ENCODE measurements at places on chromosomes 1 and 21. TPM values are rescaled to one million over a fixed set of nuclear protein-coding genes. Genes with fewer than 3 reads are reported as not detected.

- no peak for DNase-seq
These were observed 15.5 kb upstream of the POGZ start for GRCh38 chr1:151474745-151475144.

GRCh38 chr1:18907917-18908845 lies 5.8 kb upstream of the ALDH4A1 start:
- DNase-seq, result no peak

DNA sequence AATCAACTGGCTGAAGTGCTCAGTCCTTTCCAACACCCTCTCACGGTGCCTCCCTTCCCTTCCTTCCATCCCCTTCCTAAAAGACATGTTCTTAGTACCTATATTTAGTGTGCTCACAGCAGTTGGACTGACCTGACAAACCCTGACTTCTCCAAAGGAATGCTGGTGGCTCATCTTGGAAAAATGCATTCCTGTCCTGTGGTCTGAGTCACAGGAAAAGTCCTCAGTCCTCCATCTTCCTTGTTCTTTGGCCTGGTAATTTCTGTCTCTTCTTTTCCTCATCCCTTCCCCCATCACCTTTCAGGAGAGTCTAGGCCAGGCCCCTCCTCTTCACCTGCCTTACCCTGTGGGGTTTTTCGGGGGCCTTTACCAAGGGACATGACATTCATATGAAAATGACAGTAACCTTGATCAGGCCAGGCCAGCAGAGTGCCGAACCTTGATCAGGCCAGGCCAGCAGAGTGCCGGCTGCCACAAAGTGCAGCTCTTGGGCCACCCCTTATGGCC lies 7.2 kb downstream of the ATP1B1 start:
- DNase-seq, result no peak

DNA sequence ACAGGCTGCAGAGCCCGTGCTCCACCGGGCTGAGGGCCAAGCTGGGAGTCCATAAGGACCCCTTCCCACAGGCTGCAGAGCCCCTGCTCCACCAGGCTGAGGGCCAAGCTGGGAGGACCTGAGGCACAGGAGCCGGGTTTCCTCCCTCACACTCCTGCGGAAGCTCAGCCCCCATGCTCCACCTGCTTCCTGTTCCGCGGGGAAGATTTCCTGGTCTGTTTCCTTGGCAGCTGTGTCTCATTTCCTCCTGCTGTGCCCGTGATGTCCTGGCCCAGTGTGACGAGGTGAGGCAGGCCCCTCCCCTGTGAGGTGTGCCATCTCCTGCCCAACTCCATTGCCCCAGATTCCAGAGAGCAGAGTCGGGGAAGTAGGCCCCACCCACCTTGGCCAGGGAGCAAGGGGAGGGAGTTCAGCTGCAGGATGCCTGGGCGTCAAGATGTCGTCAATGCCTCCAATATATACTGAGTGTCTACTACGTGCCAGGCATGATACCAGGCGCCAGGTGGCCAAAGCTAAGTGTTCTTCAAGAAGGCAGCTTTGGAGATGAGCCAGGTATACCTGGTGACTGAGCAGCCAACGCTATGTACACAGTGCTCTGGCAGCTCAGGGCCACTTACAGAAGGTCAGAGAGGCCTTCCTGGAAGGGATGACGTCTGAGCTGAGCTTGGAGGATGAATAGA lies 58.8 kb downstream of the NAV1 start:
- DNase-seq, result no peak

GRCh38 chr1:248736977-248737376 lies 18.6 kb downstream of the LYPD8 start:
- DNase-seq, result no peak

- DNase-seq, result no peak
These were observed 244.8 kb upstream of the RGS18 start for GRCh38 chr1:191913260-191913977.

GRCh38 chr1:91572044-91572443 lies 71.4 kb downstream of the CDC7 start:
- DNase-seq, result no peak

- peak; percentile 93 for DNase-seq
These were observed 12.4 kb upstream of the SLC19A1 start for GRCh38 chr21:45554477-45555175.

DNA sequence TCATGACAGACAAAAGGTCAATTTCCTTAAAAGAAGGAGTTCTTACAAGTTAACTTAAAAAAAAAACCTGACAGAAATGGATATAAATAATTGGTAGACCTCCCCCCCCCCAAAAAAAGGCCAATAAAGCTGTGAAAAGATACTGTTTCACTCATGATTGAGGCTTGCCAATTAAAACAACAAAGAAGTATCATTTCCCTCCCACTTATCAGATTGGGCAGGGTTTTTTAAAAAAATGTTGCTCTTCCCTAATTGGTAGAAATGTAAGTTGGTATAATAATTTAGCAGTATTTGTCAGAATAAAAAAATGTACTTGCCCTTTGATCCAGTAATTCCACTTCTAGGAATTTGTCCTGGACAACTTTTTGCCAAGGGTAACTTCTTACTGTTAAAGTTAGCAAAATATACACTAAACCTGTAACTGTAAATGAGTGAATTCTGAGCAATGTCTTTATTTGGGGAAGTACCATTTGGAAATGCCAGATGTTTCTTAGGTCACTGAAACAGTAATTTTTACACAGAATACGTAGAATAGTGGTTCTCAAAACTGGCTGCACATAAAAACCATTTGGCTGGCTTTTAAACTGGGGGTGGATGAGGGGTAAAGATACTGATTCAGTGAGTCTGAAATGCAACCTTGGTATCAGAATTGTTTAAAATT lies 17.5 kb downstream of the RNF2 start:
- no peak for DNase-seq

- DNase-seq, result no peak
These were observed 360.7 kb downstream of the BRINP3 start for GRCh38 chr1:190116921-190117320.

DNA sequence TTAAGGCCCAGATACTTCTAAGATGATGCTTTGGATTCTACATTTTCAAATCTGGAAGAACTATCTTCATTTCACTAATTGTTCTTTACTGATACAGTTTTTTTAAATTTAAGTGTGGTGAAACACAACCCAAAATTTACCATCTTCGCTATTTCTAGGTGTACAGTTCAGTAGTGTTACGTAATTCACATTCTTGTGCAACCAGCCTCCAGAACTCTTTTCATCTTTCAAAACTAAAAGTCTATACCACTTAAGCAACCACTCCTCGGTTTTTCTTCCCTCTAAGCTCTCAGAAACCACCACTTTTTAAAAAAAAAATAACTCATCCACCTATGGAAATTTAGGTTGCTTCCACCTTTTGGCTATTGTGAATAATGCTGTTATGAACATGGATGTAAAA lies 220.7 kb downstream of the PDE4B start:
- DNase-seq, result no peak

DNA sequence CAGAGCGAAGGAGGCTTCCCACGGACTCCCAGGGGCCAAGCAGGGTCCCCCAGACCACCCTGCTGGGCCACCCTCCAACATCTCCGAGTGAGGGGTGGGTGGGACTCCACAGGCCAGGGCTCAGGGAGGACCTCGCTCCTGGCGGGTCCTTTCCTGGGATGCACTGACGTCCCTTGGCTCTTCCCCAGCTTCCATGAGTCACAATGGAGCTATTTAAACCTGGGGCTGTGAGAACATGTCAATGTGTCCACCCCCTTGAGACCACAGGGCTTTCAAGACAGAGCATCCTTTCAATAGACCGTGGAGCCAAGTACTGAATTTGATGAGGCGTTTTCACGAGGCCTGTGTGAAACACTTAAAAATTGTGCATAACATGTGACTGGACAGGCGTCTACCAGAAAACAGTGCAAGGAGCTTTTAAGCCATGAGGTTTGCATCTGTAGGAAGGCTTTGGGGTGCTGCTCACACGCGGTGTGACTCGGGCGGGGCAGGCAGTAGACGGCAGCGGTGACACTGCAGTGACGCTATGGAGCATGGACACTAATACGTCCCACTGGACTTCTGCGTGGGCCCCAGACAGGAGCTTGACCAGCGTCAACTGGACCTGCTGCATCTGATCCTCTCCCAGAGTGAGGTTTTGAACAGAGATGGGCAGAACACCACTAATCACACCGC lies 24.1 kb upstream of the NPHP4 start:
- DNase-seq, result no peak

The OR2L5 gene
- total RNA-seq, result not detected

The IGSF9 gene
- not detected for total RNA-seq

The SLC6A9 gene
- 49.4 TPM for total RNA-seq

The CASP9 gene
- total RNA-seq, result 13.8 TPM

The LCE1B gene
- not detected for total RNA-seq

The VHLL gene
- total RNA-seq, result not detected

The SLC9C2 gene
- not detected for total RNA-seq

The KCNQ4 gene
- total RNA-seq, result 0.63 TPM

The BPNT1 gene
- 24.6 TPM for total RNA-seq

The IL20 gene
- not detected for total RNA-seq

The CENPF gene
- 26.5 TPM for total RNA-seq

The LRRIQ3 gene
- total RNA-seq, result 0.86 TPM
